ENCODE measurements at places on chromosomes 2 and 18.

GRCh38 chr2:158221063-158222020, 119.7 kb downstream of the UPP2 start:
- no peak for DNase-seq

DNA sequence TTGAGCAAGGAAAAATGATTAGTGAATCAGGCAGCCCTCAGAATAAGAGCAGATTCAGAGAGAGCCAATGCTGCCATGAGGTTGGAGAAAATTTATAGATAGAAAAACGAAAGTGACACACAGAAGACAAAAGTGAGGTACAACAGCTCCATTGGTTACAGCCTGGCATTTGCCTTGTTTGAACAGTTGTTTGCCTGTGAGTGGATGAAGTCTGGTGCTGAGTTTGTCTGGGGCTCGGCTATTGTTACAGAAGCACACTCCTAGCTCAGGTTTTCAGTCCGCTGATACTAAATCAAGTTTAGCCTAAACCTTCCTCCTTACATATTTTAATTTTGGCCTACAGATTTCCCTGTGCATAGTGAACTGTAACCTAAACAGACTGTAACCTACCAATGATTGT, 387.8 kb upstream of the RAB12 start:
- no peak for DNase-seq

DNA sequence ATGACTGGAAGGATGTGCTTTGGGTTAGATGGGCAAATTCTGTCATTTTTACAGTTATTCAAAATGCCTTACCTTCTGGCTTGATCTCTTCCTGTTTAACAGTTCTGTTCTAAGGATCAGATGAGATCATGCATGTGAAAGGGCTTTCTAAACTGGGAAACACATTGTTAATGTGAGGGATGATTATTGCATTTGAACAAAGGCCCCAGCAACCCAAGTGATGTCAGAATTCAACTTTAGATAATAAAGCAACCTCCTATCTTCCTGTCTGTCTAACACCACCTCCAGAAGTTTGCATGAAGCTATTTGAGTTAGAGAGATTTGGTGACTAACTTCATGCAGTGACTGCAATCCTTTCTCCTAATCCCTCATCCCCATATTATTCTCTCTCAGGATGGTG, 77.8 kb upstream of the B3GNT2 start:
- no peak for DNase-seq

GRCh38 chr18:77141401-77142118, 9.0 kb upstream of the MBP start:
- no peak for DNase-seq

DNA sequence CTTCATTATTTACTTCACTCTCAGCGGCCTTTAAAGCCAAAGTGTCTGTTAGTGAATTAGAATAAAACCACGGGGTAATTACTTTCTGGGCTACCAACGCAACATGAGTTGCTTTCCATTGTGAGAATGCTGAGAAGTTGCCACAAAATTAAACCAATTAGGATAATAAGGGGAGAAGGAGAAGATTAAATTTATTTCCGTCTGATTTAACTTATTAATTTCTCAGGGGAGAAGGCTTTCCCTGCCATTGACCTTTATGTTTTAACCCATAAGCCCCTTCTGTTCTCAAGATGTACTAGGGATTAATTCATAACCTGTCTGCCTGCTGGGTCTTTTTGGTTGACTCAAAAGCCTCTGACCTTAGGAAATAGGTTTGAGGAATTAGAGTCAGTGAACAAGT, 42.3 kb upstream of the IGFBP5 start:
- DNase-seq: no peak

- DNase-seq: no peak
These were observed 74.1 kb upstream of the DSEL start for GRCh38 chr18:67590571-67591141.

DNA sequence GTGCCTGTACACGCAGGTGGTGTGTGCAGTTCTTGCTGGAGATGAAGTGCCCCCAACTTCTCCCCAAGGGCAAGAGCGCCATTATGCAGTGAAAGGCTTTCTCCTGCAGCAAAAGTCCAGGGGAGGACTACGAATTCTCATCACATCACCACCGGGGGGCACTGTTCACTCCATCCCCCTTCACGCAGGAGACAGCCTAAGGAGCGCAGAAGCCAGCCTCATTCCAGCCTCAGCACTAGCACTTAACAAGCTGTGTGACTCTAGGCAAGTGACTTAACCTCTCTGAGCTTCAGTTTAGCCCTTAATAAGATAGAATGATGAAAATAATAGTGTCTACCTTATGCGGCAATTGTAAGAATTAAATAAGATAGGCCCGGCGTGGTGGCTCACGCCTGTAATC, 32.3 kb downstream of the DNMT3A start:
- DNase-seq: peak; percentile 52

- no peak for DNase-seq
These were observed 94.2 kb downstream of the EPHA4 start for GRCh38 chr2:221477714-221478484.

GRCh38 chr2:213475433-213475832, 191.2 kb downstream of the SPAG16 start:
- DNase-seq: no peak

GRCh38 chr18:10308154-10308553, 146.3 kb upstream of the APCDD1 start:
- no peak for DNase-seq

GRCh38 chr2:189016311-189016861, 42.2 kb downstream of the COL3A1 start:
- DNase-seq: no peak

DNA sequence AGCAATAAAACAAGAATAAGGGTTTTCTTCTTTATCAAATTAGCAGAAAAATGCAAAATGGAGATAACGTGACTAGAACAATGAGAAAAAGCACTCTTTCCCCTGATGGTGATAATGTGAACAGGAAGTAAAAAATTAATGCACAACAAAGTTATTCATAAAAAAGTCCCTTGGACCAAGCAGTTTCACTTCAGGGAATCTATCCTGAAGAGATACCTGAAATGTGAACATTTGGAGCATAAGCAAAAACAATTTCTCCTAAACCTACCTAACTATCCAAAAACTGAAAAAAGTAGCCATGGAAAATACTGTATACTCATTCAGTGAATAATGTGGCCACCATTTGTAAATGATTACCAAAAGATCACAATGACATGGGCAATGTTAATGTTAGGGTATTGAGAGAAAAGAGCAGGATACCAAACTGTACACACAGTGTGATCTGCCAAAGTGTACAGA, 48.7 kb downstream of the TRIP12 start:
- DNase-seq: no peak

DNA sequence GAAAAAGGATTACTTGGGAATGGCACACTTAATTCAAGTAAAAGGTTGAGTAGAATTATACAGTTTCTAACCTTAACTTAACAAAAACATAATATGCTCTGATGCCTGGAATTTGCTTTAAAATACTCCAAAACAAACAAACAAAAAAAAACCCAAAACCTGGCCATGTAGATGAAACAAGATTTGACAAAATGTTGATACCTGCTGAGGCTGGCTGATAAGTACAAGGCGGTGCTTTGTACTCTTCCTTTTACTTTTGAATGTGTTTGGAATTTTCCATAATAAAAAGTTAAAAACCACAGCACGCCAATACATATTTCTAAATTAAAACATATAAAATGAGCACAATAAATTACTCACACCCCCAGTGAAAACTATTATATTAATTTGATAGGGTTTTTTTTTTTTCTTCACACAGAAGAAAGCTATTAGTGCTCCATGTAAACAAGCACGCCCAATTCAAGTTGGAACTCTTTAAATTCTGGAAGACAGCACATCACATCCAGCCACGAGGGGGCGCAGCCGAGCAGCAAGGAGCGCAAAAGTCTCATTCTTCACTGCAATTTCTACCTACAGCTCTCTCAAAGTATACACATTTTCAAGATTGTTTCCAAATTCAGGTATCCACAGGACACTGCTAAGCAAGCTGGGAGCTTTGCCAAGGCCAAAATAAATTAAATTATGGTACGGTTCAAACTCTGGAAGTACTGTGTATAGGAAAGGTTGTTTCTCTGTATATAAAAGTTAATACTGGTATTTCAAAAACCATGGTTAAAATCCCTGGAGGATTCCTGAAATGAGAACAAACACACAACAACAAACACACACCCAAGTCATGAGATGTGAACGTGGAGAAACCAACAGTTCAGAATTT, 7.5 kb downstream of the SERTAD2 start:
- DNase-seq: peak; percentile 72

- DNase-seq: no peak
These were observed 35.4 kb downstream of the BABAM2 start for GRCh38 chr2:27925766-27926472.

- no peak for DNase-seq
These were observed at the start of gene NTSR2 for GRCh38 chr2:11669454-11670291. NTSR2 (minus strand) TSS chr2:11670195; CDS start chr2:11670129, 66 bp downstream.

DNA sequence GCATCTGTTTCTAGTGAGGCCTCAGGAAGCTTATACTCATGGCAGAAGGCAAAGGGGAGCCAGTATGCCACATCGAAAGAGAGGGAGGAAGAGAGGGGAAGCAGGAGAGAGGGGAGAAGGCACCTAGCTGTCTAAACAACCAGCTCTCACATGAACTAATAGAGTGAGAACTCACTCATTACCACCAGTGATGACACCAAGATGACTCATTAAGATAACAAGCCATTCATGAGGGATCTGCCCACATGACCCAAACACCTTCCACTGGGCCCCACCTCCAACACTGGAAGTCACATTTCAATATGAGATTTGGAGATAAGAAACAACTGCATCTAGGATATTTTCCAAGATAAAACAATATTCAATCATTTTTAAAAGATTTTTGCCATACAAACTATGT, 753.9 kb upstream of the ZEB2 start:
- DNase-seq: no peak

DNA sequence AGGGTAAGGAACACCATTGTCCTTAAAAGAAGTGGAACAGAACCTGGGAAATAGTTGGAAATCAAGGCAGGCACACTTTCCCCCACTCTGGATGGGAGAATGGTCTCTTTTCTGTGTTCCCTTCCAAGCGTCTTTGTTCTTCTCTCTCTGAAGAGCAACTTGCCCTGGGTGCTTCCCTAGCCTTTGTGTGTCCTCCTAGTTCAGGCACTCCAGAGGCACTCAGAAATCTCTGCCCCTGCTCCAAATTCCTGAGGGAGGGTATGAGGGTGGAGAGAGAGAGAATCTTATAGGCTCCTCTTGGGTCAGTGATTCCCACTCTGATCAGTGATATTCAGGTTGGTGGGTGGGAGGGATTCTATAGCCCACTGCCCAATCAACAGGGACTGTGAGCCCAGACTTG, 8.8 kb upstream of the SIX2 start:
- DNase-seq: no peak

GRCh38 chr18:13406736-13407135, 188.2 kb downstream of the LDLRAD4 start:
- DNase-seq: no peak

- no peak for DNase-seq
These were observed 21.9 kb downstream of the PIGN start for GRCh38 chr18:62164855-62165487.

GRCh38 chr18:73992242-73993022, 155.2 kb downstream of the FBXO15 start:
- no peak for DNase-seq

- no peak for DNase-seq
These were observed 152.7 kb downstream of the SUCLG1 start for GRCh38 chr2:84306361-84306760.

DNA sequence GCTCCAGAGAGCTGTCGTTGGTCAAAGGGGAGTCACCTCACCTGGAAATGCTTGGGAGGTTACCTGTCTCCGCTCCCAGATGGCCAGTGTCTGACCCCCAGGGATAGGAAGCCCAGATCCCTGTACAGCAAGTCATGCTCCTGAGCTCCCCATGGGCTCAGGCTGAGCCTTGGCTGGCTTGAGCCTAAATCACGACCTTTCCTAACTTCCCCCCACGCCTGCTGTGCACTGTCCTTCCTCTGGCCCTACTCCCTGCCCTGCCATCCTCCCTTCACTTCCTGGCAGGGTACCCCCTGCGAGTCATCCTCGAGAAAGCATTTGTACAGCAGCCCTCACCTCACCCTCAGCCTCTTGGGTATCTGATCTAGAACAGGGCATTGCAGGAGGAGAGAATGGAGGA, 9.2 kb upstream of the HDAC4 start:
- DNase-seq: no peak

GRCh38 chr2:174493549-174494331, 6.9 kb upstream of the GPR155 start:
- peak; percentile 9 for DNase-seq

DNA sequence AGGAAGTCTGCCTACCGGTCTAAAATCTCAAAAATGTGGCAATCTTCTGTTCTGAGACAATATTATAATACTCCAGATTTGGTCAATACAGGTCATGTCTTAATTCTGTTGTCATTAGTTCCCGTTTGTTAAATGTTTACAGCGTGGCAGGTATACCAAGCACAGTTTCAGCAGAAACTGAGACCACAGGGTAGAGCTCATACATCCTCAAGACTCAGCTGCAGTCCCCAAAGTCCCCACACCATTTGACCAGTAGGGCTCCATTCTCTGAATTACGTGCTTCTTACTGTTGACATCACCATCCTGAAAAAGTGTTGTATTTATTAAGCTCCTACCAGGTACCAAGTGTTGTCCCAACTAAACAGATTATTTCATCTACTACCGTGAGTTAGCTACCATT, 157.1 kb downstream of the MC4R start:
- DNase-seq: no peak

DNA sequence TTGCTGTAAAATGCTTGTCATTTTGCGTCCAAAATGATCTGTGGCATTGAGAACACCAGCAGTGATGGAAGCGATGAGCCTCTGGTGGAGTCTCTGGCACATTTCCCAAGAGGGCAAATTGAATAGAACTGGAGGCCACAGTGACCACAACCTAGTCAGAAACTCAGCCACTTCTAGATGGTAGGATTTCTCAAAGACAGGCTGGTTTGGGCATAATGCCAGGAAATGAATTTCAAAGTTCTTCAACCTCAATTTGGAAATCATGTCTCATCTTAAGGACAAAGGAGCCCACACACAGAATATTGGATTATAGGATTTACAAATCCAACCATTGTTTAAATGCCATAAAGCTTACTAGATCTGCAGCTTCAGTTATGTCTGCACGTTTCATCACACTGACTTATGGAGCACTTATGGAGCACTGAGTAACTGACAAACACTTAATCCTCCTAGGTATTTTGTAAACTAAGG, 132.1 kb downstream of the COL6A3 start:
- DNase-seq: no peak

GRCh38 chr18:23398401-23398800, 54.7 kb upstream of the RIOK3 start:
- no peak for DNase-seq

- no peak for DNase-seq
These were observed 369.0 kb downstream of the CBLN2 start for GRCh38 chr18:72174972-72175649.

Measured in CD4-positive, alpha-beta T cell (primary cell).